ENCODE measurements at places on chromosomes 3 and 15.

DNA sequence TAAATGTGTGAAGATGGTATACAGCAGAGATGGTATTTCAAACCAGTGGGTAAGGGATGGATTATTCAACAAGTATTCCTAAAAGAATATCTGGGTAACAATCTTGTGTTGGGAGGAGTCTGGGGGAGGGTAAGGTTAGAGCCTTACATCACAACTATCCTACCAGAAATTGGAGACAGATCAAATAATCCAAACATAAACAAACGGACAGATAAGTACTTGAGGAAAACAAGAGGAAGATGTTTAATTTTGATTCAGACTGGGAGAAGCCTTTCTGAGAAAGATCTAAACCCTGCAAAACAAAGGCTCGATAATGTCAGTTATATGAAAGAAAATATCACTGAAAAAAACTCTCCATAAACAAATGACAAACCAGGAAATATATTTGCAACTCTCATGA is 77.9 kb downstream of the SLC9A9 start:
- no peak for DNase-seq

DNA sequence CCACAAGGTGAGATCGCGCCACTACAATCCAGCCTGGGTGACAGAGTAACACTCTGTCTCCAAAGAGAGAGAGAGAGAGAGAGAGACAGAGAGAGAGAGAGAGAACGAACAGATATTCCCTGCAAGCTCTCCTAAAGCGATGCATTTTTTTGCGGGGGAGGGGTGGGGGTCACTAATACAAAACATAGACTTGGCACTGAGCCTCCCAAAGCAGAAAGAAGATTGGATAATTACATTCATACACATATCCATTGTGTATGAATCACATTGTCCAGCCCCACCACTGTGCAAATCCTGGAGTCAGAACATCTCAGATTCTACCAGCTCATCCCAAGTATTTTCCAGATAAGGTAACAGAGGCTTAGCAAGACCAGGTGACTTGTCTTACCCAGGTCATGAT is 459.9 kb downstream of the MAGI1 start:
- DNase-seq, result no peak

GRCh38 chr3:151891721-151892120 is 18.3 kb downstream of the SUCNR1 start:
- DNase-seq, result no peak

DNA sequence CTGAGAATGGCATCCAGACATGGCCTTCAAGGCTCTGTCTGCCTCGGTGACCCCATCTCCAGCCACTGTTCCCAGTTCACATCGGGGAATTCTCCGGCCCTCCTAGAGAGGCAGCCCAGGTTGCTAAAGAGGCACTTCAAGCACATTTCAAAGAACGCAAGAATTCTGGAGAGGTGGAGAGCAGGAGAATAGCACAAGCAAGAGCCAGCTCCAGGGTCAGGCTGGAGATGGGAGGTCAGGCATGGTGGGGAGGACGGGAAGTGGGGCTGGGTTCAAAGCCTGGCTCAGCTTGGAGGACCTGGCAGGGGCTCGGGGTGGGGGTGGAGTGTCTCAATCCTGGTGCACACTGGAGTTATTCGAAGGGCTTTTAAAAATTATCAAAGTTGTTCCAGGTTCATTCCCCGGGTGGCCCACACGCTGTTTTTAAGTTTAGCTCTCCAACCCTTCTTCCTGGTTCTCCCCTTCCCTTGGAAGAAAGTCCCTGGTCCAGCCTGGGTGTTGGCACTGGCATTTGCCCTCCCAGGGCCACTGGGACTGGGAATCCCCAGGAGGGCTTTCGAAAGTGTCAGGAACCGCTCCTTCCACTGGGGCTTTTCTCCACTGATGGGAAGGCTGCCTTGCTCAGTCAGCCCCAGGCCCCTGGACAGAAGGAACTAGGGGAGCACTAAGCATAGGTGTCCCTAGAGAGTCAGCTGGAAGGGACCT is 35.8 kb downstream of the ZNF710 start:
- no peak for DNase-seq

- no peak for DNase-seq
These were observed 1.3 kb downstream of the AMIGO3 start for GRCh38 chr3:49717959-49718857.

DNA sequence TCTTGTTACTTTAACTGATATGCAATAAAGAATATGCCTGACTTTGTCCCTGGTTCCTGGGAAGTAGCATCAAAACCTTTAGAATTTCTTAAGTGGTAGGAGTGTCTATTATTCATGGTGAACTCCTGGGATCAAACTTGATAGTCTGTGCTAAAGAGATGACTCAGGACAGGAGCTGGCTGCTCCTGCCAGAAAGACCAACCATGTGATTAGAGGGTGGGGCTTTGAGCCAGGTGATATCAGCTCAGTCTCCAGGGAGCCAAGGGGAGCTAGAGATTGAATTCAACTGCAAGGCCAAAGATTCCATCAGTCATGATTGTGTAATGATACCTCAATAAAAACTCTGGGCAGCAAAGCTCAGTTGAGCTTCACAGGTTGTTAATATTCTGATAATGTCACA is 20.6 kb upstream of the TMC3 start:
- DNase-seq, result no peak

DNA sequence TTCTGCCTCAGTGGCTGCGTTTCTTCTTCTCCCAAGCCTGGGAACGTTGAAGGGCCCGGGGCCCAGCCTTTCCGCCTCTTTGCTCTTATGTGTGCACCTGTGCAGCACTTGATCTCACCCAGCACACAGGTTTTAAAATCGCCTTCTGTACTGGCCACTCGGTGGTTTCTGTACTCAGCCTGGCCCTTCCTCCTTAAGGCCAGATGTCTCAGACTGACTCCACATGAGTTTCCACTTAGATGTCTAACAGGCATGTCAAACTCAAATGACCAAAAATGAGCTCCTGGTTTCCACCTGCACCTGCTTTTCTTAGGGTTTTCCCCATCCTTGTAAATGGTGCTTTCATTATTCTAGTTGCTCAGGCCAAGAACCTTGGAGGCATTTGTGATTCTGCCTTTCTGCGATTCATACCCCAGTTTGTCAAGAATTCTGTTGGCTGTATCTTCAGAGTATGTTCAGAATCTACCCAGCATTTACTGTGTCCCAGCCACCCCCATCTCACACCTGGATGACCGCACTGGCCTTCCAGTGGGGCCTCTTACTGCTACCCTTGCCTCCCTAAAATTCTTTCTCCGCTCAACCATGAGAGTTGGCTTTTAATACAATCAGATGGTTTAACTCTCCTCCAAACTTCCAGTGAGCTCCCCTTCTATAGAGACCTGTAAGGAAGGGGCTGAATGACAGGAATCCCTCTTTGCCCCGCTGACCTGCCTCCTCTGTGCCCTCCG is 2.2 kb upstream of the TRAK1 start:
- no peak for DNase-seq

- DNase-seq, result no peak
These were observed 90.3 kb downstream of the ITPR1 start for GRCh38 chr3:4583416-4583815.

Data from psoas muscle (tissue), 8 donors.